OCI-LY7 (cell line): ENCODE measurements at places on chromosomes 2 and 18.

DNA sequence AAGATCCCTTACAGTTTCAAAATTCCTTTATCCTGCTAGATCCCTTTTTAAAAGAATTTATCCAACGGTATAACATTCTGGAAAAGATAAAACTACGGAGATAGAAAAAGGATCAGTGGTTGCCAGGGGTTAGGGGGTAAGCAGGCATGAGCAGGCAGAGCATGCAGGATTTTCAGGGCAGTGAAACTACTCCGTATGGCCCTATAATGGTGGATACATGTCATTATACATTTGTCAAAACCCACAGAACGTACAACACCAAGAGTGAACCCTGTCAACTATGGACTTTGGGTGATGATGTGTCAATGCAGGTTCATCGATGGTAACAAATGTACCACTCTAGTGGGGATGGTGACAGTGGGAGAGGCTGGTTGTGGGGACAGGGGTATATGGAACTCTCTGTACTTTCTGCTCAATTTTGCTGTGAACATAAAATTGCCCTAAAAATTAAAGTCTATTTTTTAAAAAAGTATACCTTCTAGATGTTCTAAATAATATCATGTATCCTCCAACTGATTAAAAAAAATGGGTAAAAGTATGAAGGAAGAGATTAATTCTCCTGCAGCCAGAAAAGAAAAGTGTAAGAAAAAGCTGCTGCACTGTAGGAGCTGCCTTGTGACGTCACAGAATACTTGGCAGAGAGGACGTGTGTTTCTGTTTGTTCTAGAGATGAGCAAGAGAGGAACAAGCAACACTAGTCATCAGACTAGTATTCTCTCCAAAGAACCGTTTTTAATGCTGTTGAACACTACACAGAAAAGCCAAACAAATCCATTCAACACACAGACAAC is 23.6 kb downstream of the ANKRD44 start:
- DNase-seq: peak; percentile 41

DNA sequence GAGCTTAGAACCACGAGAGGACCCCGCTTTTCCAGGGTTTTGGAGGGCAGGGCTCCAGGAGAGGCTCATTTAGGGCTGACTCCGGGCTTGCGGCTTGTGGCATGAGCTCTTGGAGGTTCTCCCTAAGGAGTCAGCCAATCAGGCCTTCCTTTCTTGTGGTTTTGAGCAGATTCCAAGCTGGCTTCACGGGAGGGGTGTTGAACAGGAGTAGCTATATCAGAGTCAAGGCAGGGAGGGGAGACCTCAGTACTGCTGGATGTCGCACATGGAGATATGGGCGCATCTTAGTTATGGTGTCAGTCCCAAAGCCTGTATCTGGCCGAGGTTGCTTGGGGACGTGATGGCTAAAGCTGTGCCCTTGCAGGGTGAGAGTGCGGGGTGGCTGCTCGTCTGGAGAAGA is 98.6 kb downstream of the AGAP1 start:
- DNase-seq: no peak

GRCh38 chr2:157748371-157749142 is 119.9 kb upstream of the ACVR1C start:
- no peak for DNase-seq

DNA sequence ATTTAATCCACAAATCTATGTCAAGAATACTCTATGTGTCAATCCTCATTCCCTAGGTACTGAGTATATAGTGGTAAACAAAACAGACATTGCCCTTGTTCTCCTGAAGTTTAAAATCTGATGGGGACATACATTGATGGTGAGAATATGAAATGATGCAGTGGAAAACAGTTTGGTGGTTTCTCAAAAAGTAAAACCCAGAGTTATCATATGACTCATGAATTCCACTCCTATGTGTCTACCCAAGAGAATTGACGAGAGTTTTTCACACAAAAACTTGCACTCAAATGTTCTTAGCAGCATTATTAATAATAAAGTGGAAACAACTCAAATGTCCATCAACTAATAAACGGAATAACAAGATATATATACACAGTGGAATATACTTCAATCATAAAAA is 586.7 kb downstream of the CCDC85A start:
- DNase-seq: no peak

- DNase-seq: no peak
Observed at GRCh38 chr2:95531254-95531771, 46.8 kb upstream of the TRIM43B start.

DNA sequence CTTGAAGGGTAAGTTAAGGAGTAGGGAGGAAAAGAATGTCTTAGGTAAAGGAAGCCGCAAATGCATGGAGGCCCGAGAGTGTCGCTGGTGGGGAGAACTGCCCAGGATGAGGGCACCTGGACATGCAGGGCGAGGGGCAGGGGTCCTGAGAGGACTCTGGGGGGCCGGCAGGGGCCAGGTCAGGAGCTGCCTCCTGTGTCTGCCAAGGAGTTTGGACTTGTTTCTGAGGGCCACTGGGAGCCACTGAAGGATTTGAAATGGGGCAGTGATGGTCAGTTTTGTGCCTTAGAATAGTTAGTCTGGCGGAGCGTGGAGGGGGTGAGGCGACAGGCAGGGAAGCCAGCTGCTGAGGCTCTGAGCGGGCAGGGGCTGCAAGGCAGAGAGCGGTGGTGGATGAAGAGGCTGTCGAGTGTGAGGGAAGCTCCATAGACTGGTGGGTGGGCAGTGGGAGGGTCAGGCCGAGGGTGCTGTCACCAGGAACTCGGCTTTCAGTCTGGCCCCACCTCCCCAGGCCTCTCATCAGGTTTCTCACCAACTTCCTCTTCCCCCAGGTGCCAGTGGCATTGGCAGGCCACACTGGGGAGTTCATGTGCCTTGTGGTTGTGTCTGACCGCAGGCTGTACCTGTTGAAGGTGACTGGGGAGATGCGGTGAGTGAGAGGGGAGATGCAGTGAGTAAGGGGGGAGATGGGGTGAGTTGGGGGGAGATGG is 14.7 kb upstream of the SLC4A3 start:
- DNase-seq: peak; percentile 59

GRCh38 chr2:40300391-40300790 is 151.5 kb downstream of the SLC8A1 start:
- DNase-seq: no peak

GRCh38 chr2:74944987-74945787 is 13.3 kb upstream of the POLE4 start:
- DNase-seq: peak; percentile 50
